ENCODE measurements at places on chromosomes 13 and 19.

DNA sequence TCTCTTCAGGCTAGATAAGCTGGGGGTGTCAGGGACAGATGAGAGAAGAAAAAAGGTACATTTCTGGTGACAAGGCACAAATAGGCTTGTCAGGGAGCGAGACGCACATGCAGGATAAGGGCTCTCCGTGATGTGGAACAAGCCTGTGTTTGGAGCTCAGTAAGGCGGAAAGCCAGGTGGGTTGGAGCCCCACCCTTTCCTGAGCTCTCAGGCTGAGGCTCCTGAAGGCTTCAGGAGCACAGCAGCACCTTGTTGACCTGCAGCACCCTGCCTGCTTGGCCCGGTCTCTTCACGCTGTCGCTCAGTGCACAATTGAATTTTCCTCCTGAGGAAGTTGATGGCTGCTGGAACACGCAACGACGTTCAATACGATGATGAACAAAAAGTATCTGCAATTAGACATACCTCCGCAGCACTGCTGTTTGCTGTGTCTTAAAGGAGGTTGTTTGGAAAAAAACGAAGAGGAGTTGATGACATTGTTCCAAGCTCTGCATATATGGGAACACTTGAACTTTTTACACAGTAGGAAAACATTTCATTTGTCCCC lies 29.3 kb downstream of the SERP2 start:
- DNase-seq = no peak

- DNase-seq = no peak
Observed at GRCh38 chr19:33828266-33829075, 31.8 kb downstream of the KCTD15 start.

- DNase-seq = peak; percentile 98
Observed at GRCh38 chr19:41859618-41860418, at the start of gene RPS19. RPS19 (plus strand) TSS chr19:41860255; CDS start chr19:41860775, 520 bp downstream.

GRCh38 chr13:90105276-90105675 lies 1242.2 kb upstream of the MIR17HG start:
- DNase-seq = no peak

DNA sequence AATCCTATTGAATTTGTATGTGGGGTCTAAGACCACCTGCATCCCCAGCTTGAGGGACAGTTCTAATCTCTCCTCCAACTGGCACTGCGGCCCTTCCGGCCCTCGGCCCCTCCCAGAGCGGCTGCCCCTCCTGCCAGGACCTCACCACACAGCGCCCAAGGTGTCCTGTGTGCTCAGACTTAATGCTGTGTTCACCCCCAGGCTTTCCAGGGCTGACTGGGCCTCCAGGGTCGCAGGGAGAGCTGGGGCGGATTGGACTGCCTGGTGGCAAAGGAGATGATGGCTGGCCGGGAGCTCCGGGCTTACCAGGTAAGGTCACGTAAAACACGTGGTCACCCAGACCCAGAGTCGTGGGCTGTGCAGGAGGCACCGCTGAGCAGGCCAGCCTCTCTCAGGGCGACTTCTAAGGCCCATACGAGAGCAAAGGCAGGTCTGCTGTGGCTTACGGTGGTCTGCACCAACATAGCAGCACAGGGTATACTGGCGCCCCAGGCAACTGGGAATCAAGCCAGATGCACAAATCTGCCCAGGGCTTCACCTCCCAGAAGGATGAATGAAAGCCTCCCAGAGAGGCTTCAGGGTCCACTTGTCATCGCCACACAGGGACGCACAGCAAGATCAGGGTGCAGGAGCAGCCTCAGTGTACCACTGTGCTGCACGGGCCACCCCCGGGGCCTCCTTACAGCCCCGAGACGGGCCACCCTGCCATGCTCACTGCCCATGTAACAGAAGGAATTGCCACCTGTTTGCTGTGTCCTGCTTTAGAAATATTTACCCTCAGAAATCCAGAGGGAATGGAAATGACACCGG lies 69.4 kb downstream of the RAB20 start:
- no peak for DNase-seq

GRCh38 chr13:28321756-28322155 lies 173.2 kb downstream of the FLT1 start:
- no peak for DNase-seq

Data from T-helper 2 cell (primary cell).